ENCODE measurements at places on chromosomes 11 and 22.

GRCh38 chr22:20488946-20489345 is 6.6 kb downstream of the KLHL22 start:
- no peak overlapping the region for H3K4me3 ChIP-seq
- no peaks in the 10 kb centered on the region for H3K4me1 ChIP-seq
- DNase-seq: no peak
- no peaks in the 10 kb centered on the region for H3K36me3 ChIP-seq

DNA sequence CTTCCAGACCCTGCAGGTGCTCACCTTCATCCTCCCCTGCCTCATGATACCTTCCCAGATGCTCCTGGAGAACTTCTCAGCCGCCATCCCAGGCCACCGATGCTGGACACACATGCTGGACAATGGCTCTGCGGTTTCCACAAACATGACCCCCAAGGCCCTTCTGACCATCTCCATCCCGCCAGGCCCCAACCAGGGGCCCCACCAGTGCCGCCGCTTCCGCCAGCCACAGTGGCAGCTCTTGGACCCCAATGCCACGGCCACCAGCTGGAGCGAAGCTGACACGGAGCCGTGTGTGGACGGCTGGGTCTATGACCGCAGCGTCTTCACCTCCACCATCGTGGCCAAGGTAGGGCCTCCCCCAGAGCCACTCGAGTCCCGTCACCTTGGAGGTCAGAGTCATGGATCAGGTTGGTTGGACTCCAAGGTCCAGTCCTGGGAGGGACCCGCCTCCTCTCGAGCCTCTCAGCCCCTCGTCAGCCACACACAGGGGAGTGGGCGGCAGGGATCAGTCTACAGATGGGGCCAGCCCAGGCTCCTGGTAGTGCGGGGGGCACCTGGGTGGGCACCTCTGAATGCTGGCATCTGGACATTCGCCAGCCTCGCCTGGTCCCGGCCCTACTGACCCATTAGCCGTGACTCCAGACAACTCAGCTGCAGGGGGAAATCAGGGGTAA is 34.8 kb upstream of the SLC22A12 start:
- no peaks in the 10 kb centered on the region for H3K27me3 ChIP-seq
- H3K4me3 ChIP-seq: no peak overlapping the region
- peak overlapping the region; percentile 87 for H3K27ac ChIP-seq
- H3K36me3 ChIP-seq: no peaks in the 10 kb centered on the region

GRCh38 chr11:125892071-125892470 is 4.6 kb downstream of the HYLS1 start:
- no peaks in the 10 kb centered on the region for H3K27me3 ChIP-seq
- H3K36me3 ChIP-seq: no peaks in the 10 kb centered on the region
- H3K27ac ChIP-seq: no peak overlapping the region
- H3K4me3 ChIP-seq: no peak overlapping the region
- no peak for DNase-seq

DNA sequence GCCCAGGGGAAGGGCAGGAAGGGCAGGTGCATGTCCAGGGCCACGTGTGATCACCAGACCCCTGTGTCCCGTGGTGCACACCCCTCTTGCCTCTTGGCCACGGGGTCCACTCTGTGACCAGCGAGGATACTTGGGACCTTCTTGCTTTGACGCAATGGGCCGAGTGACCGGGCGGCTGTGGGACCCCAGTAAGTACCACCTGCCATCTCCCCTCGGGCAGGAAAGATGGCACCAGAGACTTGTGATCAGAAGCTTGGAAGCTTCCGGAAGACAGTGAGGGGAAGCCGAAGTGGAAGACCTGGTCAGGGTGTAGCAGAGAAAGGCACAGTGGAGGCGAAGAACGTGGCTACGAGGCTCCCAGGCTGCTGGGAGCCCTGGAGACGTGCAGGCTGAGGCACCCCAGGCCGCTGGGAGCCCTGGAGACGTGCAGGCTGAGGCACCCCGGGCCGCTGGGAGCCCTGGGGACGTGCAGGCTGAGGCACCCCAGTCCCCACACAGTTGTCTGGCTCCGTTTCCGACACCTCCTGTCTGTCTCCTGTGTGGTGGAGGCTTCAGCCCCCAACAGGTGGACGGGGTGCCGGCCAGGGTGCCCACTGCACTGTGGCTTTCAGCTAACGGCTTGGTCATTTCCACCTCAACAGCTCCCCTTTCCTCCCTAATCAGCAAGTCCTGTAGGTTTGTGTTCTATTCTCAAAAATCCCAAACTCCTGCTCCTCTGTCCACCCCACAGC is 663.5 kb downstream of the BRD1 start:
- H3K27ac ChIP-seq: no peak overlapping the region
- H3K4me1 ChIP-seq: no peaks in the 10 kb centered on the region
- H3K4me3 ChIP-seq: no peak overlapping the region
- no peak for DNase-seq
- H3K27me3 ChIP-seq: peaks cover 54% of the 10 kb centered on the region

GRCh38 chr22:37219533-37219932 is 7.3 kb upstream of the SSTR3 start:
- no peak for DNase-seq
- H3K36me3 ChIP-seq: no peaks in the 10 kb centered on the region
- no peak overlapping the region for H3K27ac ChIP-seq
- no peak overlapping the region for H3K4me3 ChIP-seq
- no peaks in the 10 kb centered on the region for H3K27me3 ChIP-seq

DNA sequence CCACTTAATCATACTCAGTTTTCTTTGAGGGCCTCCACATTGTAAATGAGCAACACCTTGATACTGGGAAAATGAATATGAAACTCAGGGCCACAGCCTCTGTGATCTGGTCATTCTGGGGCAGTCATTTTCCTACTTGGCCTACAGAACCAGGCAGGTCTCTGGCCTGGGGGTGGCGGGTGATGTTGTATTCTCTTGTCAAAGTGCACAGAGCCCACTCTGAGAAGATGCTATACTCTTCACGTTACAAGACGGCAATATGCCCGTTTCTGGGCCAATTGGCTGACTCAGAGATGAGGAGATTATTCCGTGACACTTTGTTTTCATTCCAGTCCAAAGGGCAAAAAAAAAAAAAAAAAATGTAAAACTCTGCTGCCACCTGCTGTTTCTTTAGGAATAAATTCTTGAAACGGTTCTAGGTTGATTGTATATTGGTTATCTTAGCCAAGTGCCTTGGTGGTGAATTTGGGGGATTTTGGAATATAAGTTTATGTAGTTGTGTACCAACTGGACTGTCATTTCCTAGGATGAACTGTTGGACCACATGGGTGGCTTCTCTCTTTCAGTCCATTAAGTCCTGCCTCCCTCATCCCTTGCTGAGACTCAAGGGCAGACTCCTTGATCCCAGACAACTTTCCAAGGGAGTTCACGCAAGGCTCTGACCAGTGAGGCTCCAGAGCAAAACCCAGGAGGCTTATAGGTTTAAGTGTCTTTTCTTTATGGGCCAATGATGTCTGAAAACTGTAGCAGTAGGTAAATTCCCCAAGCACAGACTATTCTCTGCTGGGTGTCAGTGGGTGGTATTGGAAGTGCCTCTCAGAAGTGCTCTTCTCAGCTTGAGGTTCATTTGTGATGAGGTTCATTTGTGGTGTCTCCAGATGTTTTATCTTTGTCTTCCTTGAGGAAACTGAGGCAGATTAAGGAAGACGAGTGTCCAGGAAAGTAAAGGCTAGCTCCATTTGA is 18.2 kb downstream of the ADM start:
- no peaks in the 10 kb centered on the region for H3K36me3 ChIP-seq
- peak overlapping the region; percentile 4 for H3K4me3 ChIP-seq
- no peaks in the 10 kb centered on the region for H3K27me3 ChIP-seq

- no peak overlapping the region for H3K4me3 ChIP-seq
- peak; percentile 45 for DNase-seq
Observed at GRCh38 chr22:31046539-31047226, 34.4 kb upstream of the SMTN start.

DNA sequence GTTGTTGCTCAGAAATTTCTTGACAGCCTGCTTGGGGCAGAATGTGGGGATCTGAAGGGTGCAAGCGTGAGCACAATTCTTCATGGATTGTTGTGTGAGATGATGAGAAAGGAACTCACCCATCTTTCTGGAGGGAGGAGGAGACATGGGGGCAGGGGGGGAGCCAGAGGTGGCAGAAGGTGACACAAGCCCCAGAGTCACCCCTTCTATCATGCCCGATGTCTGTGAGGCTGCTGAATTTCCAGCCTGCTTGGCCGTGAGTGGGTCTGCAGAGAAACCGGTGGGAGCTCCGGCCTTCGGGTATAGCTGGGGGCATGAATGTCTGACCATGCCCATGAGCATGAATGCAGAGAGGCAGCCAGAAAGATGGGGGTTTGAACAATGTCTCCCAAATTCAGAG is 870.7 kb downstream of the TBC1D22A start:
- peaks cover 54% of the 10 kb centered on the region for H3K27me3 ChIP-seq
- H3K4me1 ChIP-seq: no peaks in the 10 kb centered on the region
- no peak overlapping the region for H3K4me3 ChIP-seq
- H3K27ac ChIP-seq: no peak overlapping the region

DNA sequence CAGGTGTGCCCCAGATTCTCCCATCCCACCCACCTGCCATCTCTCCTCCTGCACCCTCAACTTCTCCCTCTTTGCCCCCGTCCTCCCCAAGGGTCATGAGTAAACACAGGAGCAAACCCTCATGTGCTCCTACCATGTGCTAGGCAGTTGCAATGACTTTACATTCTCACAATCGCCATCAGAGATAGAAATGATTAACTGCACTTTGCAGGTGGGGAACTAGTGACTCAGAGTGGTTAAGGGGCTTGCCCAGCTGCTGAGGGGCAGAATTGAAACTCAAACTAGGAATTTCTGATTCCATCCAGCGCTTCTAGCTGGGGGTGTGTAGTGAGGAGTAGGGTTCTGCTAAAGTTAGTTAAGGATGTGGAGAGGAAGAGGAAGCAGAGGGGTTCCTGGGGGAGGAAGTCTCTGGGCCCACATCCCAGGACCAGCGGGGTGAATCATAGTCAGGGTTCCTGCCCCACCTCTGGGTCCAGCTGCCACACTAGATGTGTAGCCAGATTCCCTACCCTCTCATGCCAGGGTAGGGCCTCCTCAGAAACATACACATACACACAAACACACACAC is 16.0 kb upstream of the PRG2 start:
- H3K36me3 ChIP-seq: no peaks in the 10 kb centered on the region
- DNase-seq: no peak
- H3K27ac ChIP-seq: peak overlapping the region; percentile 33
- H3K4me3 ChIP-seq: no peak overlapping the region

DNA sequence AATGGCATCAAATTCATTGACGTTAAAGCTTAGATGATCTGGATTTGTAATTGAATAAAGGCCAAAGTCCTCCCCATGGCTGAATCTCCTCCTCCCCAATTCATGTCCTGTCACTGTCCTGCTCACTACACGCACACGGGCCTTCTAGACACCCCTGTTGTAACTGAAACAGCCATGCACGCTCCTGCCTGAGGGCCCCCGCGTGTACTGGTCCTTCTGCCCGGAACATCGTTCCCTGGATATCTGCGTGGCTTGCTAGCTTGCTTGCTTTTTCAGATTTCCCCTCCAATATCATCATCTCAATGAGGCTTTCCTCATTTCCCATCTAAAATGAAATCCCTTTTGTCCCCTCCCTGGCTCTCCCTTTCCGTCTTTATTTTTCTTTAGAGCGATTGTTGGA is 15.3 kb downstream of the PKNOX2 start:
- DNase-seq: no peak
- H3K27ac ChIP-seq: no peak overlapping the region
- no peak overlapping the region for H3K4me3 ChIP-seq

DNA sequence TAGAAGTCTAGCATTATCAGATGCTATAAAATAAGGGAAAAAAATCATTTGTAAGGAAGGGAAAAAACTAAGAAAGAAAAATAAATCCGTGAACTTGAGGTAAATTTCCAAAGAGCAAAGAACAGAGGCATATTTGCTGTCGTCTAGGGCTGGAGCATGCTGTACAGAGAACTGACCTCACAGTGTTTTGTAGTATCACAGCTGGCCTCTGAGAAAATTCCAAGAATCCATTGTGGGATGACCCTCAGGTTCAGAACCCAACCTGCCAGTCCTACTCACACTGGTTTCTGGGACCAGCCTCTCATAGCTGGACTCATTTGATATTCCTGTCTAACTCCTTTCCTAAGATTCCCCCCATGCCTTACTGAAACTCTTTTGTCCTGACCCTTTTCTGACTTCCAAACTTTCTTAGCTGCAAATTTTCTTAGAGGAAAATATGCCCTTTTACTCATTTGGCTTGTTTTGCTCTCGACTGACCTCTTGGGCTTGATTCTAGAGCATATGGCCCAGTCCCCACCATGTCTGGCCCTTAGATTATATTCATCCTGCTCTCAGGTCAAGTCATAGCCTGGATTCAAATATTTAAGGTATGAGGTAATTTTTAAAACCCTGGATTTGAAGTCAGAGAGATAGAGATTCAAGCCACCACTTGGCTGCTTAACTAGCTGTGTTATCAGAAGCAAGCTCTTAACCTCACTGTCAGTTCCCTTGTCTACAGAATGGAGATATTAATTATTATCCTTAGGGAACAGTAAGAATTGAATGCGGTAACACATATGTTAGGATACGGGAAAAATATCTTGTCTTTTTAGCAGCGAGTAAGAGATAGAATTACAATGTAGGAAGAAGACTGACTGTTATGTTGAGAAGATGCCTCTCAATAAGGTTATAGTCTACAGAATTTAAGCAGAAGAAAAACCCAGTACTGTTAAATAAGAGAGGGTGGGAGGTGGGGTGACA is 89.7 kb upstream of the KCNA4 start:
- DNase-seq: no peak
- H3K27ac ChIP-seq: no peak overlapping the region
- no peak overlapping the region for H3K4me3 ChIP-seq
- H3K27me3 ChIP-seq: no peaks in the 10 kb centered on the region
- H3K4me1 ChIP-seq: no peaks in the 10 kb centered on the region

All from breast epithelium (tissue), 4 donors.